ENCODE measurements at places on chromosomes 12 and 14. TPM values are rescaled to one million over a fixed set of nuclear protein-coding genes. Genes with fewer than 3 reads are reported as not detected.

GRCh38 chr12:51620448-51620847 lies 29.4 kb downstream of the SCN8A start:
- no peak for DNase-seq

- no peak for DNase-seq
Observed at GRCh38 chr12:24709216-24709615, 239.7 kb downstream of the BCAT1 start.

DNA sequence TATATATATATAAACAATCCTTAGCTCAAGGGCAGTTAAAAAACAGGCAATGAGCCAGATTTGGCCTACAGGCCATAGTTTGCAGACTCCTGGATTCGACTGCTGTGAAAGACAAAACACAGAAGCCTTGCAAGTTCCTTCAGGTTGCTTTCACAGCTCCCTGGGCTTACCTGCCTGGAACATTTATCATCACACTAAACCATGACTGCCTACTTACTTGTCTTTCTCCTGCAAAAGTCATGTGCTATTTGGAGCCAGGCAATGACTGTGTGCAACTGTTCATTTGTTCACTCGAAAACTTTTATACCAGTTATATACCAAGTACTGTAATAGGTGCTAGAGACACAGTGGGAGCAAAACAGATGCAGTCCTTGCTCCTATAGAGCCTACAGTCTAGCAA lies 2.2 kb upstream of the RPS6KA5 start:
- no peak for DNase-seq

DNA sequence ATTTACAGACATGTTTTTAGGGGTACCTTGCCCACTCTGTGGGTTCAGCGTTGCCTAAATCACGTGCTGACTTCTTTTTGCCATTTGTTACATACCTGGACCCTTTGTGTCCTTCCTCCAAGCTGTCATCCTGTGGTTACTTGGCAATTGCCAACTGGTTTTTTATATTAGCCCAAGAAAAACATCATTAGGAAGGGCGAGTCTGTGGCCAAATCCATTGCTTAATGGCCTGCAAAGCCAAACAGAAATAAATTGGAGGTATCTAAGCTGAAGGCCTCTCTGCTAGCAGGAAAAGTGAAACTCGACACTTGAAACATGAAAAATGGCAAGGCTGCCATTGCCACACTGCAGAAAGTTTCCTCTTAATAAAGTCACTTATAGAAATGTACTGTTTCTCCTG lies 190.4 kb downstream of the NUAK1 start:
- no peak for DNase-seq

GRCh38 chr14:70935135-70935534 lies 27.9 kb downstream of the PCNX1 start:
- no peak for DNase-seq

DNA sequence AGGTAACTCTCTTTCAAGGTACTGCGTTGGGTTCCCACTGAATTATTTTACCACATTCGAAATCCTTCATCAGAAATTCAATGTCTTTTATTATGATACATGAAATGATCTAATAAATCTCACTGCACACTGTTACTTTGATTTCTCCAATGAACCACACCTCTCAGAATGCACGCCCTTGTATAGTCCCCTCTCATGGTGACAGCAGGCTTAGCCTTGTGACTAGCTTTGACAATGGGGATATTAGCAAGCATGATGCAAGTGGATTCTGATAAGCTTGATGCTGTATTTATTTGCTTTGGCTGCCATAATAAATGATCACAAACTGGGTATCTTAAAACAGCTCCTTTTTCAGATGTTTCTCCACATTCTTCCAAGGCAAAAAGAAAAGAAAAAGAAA lies 100.4 kb upstream of the ETV6 start:
- no peak for DNase-seq

DNA sequence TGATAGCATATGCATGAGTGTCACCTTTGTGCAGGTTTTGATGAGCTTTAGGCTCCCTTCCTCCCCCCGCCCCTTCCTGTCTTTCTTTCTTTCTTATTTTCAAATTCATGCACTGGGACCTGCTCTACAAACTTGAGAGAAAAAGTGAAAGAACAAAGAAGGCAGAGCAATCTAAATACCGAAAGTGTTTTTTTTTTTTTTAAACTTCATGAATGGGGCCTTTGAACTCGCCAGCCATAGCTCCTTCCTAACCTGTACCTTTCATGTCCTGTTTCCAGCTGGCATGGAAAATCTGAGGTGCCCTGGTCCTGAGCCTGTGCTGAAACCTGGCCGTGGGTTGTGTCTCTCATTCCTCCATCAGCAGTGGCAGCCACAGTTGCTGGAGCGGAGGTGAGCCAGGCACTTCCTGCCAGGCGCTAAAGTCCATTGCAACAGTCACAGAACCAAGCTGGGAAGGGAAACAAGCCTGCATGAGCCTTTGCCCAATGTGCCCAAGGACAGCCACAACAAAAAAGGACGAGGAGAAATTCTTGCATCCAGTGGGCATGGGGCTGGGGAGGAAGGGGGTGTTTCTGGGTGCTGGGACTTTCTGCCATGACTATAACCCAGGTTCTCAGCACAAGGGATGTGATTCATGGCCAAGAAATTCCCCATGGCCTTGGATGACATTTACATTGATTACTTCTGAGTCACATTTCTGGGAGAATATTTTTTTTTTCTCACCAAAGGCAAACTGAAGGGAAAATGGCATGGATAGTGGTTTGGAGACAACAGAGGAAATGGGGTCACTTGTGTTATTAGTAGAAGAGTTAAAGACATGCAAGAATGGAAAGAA lies 102.7 kb downstream of the TMEM30B start:
- no peak for DNase-seq

- DNase-seq: no peak
Observed at GRCh38 chr12:107515446-107515958, 170.1 kb upstream of the PWP1 start.

GRCh38 chr12:1073652-1074051 lies 82.6 kb downstream of the ERC1 start:
- no peak for DNase-seq

GRCh38 chr12:100359248-100359647 lies 2.4 kb downstream of the SLC17A8 start:
- DNase-seq: no peak

- no peak for DNase-seq
Observed at GRCh38 chr12:100229876-100230275, 29.3 kb downstream of the ACTR6 start.

DNA sequence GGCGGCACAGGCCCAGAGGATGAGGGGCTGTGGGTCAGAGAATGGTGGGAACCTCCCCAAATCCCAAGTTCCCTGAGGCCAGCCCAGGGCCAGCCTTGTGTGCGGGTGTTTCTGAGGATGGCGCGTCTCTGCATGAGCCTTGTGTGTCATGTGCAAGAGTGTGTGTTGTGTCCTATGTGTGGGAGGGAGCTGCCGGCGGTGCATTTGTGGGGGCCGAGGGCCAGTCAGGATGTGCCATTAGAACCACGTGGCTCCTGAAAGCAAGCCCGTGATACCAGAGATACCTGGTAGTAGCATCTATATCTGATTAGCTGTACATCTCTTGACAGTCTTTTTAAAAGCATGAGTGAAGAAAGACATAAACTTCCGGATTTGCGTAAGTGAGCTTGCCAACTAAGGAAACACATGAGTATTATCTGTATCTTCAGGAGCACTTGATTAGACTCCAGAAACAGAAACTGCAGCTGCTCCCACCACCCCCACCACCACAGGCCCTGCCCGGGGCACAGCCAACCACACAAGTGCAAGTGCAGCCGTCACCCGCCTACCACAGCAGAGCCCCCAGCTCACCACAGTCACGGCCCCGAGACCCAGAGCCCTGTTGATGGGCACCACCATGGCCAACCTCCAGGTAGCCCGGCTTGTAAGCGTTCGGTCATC lies 19.2 kb downstream of the DDX51 start:
- no peak for DNase-seq

- no peak for DNase-seq
Observed at GRCh38 chr12:75155962-75156361, 53.7 kb downstream of the KCNC2 start.

GRCh38 chr12:20883288-20883687 lies 72.8 kb downstream of the SLCO1B3 start:
- DNase-seq: no peak

GRCh38 chr12:54173066-54173726 lies 15.6 kb downstream of the SMUG1 start:
- DNase-seq: no peak

- no peak for DNase-seq
Observed at GRCh38 chr14:102320033-102320660, 601 bp downstream of the ZNF839 start.

DNA sequence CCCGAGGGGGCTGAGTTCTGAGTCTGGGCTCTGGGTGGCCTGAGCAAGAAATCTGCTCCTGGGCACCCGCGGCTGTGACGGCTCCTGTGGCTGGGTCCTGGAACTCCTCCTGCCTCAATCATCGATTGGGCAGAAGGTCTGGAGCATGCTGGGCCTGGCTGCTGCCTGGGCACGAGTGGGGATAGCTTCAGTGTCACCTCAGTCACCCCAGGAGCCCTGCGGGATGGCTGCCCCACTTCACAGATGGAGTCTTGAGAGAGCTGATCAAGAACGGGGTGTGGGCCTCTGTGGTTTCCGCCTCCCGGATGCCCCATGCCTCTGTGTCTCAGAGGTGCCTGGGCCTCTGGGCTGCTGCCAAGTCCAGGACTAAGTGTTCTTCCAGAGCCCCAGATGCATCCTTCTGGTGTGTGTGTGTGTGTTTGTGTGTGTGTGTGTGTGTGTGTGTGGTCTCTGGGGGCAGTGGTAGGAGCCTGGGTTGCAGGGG lies 185.6 kb upstream of the C14orf180 start:
- DNase-seq: peak; percentile 21

Gene PLEK2
- polyA plus RNA-seq: not detected

Gene ANG
- polyA plus RNA-seq: 0.63 TPM

Gene ALDH2
- 13.0 TPM for polyA plus RNA-seq

Gene CMAS
- 43.7 TPM for polyA plus RNA-seq

Gene CD163L1
- not detected for polyA plus RNA-seq

Gene HVCN1
- polyA plus RNA-seq: 829 TPM

Gene GLT8D2
- not detected for polyA plus RNA-seq

Gene STAC3
- polyA plus RNA-seq: 0.40 TPM

Gene IL23A
- polyA plus RNA-seq: 8.5 TPM
